WERI-Rb-1 (cell line): ENCODE measurements at places on chromosomes 4 and X.

DNA sequence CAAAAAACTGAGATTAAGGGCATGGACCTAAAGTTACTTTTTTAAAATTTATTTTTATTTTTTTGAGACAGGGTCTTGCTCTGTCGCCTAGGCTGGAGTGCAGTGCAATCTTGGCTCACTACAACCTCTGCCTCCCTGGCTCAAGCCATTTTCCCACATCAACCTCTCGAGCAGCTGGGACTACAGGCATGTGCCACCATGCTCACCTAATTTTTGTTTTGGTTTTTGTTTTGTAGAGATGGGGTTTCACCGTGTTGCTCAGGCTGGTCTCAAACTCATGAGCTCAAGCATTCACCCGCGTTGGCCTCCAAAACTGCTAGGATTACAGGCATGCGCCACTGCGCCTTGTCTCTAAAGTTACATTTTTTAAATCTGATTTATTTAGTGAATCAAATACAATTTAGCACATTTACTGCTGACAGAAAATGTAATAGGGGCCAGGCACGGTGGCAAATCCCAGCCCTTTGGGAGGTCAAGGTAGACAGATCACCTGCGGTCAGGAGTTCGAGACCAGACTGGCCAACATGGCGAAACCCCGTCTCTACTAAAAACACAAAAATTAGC is 38.3 kb downstream of the GUCY1A1 start:
- DNase-seq: no peak

DNA sequence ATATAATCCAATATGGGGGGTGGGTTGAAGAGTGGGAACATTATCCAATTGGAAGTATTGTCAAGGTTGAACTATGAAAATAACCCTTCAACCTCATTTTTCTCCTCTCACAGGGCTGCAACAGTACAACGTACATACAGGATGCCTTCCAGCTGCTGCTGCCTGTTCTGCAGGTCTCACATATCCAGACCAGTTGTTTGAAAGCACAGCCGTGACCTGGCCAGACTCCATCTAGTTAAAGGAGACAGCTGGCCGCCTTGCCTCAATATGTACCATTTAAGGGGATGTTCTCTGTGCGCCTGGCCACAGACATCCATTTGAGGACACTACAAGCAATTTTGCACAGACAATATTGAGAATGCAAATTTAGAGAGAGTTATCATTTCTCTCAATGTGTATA is 75.7 kb downstream of the FAM114A1 start:
- no peak for DNase-seq

DNA sequence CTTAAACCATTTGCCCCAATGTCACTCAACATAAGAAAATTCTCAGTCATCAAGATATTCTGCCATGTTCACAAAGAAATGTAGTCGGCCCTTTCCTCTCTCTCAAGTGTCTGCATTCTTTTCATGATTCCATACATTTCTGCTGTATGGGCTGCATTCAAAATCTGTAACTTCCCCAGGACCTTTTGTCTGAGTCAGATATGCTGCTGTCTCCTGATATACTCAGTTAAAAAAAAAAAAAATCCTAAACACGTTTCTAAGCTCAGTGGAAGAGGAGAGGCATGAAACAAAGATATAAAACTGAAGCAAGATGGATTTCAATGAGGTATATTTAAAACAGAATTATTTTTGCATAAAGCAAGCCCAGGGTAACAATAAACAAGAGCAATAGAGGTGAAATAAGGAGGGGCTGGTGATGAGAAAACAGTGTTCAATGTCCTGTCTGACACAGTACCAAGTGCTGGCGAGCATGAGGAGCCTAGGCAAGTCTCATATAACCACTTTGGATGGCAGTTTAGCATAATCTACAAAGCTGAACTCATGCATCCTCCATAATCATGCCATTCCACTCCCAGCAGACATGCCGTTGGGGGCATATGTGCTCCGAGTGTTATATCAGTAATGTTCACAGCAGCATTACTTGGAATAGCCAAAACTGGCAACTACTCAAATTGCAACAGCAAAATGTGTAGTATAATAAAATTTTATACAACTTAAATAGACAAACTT is 76.7 kb downstream of the MANBA start:
- DNase-seq: no peak

GRCh38 chrX:6917666-6918065 is 229.8 kb upstream of the STS start:
- no peak for DNase-seq

DNA sequence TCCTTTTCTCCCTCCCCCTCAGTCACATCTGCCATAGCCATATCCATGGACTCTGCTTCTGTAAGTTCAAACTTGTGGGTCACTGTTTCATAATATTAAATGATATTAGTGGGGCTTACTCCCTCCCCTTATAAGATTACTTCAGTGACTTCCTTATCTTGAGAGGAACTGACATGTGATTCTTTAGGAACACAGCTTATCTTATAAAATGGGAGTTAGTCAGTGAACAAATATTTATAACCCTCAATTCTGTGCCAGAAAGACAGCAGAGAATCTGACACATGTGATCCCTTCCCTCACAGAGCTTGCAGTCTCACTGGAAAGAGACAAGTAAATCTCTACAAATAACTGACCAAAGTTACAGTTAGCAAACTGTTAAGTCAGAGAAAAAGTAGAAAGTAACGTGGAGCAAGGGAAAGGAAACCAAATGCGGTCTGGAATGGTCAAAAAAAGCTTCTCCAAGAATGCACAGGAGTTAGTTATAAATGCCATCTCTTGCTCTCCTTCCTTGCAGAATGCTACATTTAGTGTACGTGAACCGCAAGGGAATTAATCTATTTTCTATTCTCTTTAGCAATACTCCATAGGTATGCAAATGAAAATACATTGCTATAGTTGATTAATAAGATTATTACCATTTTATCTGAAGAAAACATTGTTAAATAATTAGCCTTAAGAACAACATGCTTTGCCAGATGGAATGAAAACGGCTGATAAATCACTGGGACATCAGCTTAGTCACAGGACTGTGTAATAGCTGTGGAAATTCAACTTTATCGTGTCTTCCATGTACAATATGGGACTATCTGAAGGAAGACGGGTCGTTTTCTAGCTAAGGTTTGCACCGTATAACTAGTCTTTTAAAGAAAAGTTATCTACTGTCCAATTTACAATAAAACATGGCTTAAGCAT is 29.0 kb downstream of the SGMS2 start:
- DNase-seq: no peak

DNA sequence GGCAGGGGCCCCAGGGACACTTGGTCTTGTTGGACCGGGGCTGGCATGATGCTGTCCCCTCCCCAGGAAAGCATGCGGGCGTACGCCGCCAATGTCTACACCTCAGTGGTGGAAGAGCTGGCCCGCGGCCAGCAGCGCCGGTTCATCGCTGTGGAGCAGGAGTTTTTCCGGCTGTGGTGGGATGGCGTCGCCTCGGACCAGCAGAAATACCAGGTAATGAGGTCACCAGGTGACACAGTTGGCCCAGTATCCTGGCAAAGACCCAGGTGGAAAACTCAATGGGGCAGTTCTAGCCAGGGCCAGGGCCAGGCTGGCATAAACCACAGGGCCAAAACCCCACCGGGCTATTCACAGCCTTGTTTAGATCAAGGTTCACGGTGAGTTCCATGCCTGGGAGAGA is 1.5 kb downstream of the MAN2B2 start:
- no peak for DNase-seq

DNA sequence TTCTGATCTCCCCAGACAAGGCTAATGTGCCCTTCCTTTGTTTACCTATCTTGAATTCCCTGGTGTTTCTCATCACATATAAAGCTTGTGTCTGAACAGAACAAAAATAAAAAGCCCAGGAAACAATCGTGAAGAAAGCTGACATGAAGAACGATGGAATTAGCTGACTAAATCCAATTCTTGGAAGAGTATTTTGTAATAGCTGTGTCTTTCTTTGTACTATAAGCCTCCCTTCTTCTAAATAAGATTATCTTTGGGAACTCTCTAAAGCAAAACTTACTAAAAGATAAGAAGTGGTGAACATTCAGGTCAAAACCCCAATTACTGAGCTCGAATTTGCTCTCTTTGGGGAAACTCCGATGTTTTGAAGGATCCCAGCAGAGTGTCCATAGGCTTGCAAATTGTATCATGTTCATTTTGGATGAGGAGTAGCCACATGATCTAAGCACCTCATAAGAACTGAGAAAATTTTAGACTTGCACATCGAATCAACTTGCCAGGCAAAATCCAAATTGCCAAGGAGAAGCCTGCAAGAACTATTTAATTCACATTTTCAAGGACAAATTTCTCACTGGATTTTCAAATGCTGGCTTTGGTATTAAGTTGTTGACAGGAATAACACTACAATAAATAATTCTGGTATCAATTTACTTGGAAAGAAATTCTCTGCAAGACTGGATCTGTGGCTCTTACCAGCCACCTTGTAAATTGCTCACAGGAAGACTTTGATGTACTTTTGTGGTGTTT is 106.2 kb downstream of the LNX1 start:
- no peak for DNase-seq

GRCh38 chr4:142044271-142044670 is 407.9 kb downstream of the IL15 start:
- DNase-seq: no peak

DNA sequence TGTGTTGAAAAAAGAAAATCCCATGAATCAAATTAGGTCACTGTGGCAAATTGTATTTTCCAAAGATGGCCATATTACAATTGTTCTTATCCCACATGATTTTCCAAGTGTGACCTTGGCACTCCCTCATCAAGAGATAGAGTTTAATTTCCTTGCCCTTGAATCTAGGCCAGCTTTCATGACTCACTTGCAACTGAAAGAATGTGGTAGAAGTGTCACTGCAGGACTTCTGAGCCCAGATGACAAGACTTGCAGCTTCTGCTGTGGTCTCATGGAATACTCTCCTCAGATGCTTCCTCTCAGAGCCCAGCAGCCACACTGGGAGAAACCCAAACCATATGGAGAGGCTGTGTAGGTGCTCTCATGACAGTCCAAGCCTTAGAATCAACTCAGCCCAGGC is 139.0 kb downstream of the ADAMTS3 start:
- no peak for DNase-seq

DNA sequence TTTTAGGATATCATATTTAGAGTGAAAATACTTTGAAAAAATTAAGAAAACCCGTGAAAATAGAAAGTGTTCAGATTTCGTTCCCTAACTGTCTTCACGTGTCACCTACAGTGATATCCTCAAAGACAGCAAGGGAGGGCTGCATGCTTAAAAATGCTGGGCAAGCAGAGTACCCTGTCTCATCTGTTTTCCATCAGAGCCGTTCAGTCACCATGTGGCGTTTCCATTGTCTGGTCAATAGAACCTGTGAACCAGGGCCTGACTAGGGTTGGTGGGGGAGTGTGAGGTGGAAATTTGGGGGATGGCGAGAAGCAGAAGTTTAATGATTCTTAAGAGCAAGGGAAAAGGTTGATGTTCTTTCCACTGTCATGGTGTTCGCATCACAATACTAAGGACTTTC is 173.9 kb downstream of the BMPR1B start:
- DNase-seq: no peak

- peak; percentile 3 for DNase-seq
Measured at GRCh38 chr4:1398681-1399507, 7.3 kb downstream of the NKX1-1 start.

- no peak for DNase-seq
Measured at GRCh38 chrX:68421636-68422035, 11.7 kb downstream of the OPHN1 start.

DNA sequence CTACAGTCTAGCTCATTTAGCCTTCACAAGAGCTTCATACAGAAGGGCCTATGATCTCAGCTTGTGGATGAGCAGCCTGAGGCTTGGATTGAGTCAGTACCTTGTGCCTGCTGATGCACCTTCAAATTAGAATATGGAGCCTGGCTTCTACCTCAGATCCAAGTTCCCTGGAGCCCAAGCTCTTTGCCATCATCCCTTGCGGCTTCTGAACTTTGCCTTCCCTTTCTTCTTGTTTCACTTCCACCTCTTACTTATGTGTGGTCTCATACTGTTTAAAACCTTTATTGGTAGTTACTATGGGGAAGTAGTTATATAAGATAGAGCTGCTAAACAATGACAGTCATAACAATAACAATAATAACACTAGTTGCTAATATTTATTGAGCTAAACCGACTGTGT is 84.3 kb upstream of the AFF2 start:
- no peak for DNase-seq

GRCh38 chr4:44257461-44257860 is 191.1 kb downstream of the KCTD8 start:
- no peak for DNase-seq

- no peak for DNase-seq
Measured at GRCh38 chrX:57422790-57423189, 136.3 kb downstream of the FAAH2 start.

- peak; percentile 19 for DNase-seq
Measured at GRCh38 chrX:26851981-26852380, 611.2 kb downstream of the PPP4R3C start.

DNA sequence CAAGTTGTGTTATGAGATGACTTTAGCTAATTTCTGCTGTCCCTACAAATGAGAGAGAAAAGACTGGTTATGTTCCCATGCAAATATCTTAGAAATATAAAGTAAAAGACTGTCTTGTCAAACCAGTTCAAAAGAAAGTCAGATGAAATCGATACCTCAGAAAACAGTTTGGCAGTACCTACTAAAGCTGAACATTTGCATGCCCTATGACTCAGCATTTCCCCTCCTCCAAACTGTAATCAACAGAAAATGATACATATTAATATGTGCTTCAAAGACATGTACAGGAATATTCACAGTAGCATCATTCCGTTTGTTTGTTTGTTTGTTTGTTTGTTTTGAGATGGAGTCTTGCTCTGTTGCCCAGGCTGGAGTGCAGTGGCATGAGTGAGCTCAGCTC is 90.3 kb downstream of the ARX start:
- DNase-seq: no peak

DNA sequence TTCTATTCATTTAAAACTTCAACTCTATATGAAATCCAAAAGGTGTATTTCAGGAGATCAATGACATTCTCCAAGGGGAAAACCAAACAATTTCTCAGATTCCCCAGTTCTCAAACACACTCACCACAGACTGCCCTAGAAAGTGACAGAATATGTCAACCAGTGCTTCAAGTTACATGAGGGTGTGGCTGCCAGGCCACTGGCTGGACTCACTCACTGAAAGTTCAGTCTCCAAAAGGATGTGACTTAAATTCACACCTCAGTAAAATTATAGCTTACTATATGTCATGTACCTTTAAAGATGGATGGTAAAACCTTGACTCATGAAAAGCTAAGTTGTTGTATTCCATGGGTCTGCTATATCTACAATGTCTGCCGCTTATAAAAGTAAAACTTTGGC is 7.3 kb downstream of the INPP4B start:
- DNase-seq: no peak

- DNase-seq: no peak
Measured at GRCh38 chr4:26174027-26174426, 146.8 kb upstream of the RBPJ start.

DNA sequence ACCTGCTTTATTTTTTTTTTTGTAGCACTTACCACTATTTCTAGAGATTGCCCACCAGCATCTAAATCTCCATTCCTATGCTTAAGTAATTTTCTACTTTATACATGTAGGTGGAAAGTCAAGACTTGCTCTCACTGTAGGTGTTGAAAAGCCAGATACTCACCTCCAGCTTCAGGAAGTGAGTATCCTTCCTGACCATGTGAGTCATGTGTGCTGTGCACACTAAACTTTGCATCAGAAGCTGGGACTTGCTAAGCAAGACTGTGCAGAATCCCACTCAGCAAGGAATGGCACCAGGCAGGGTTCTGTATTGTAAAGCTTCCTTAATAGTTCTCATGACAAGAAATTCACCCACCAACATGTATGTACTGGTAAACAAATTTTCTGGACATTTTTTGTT is 151.8 kb downstream of the POU4F2 start:
- no peak for DNase-seq

GRCh38 chr4:15901998-15902397 is 36.5 kb downstream of the FGFBP1 start:
- no peak for DNase-seq

- no peak for DNase-seq
Measured at GRCh38 chr4:110503270-110504083, 27.5 kb downstream of the ENPEP start.
